PC-9 (cell line): ENCODE measurements at places on chromosomes 7 and 10.

DNA sequence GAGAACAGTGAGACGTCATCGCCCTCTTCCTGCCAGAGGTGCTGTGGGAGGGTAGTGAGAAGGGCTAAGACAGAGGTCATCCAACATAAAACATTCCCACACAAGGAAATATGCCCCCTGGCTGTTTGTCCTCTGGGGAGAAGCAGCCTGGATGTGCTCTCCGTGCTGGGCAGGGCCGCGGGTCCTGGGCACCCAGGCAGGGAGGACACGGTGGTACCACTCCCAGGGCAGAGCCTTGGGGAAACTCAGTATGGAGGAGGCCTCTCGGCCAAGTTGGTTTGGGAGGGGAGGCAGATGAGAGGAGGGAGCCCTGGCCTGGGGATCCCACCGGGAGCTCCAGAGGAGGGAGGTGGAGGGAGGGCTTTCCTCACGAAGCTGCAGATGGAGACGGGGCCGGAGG lies 129.4 kb downstream of the GLRX3 start:
- no peak for DNase-seq

- peak; percentile 37 for DNase-seq
Observed at GRCh38 chr7:93715234-93715633, 140.7 kb upstream of the CALCR start.

- DNase-seq = no peak
Observed at GRCh38 chr7:94492601-94493000, 17.0 kb upstream of the CASD1 start.

GRCh38 chr10:133143200-133143533 lies 16.9 kb upstream of the KNDC1 start:
- DNase-seq = no peak

GRCh38 chr7:1058821-1059199 lies 14.5 kb downstream of the GPR146 start:
- no peak for DNase-seq

- no peak for DNase-seq
Observed at GRCh38 chr7:106278695-106279094, 6.1 kb downstream of the NAMPT start.

DNA sequence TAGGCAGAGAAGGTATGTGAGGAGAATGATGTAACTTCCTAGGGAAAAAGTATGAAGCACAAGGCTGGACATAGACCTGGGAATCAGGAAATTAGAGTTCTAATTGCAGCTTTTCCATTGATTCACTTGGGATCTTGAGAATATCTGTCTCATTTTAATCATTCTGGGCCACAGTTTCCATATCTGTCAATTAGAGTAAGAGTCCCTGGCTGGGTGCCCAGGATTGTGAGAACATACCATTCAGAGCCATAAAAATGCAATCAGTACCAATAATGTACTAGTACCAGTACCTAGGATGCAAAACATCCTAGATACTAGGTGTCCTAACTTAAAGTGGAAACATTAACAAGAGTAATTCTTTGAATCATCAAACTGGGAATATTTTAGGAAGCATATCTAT lies 29.6 kb downstream of the CAV1 start:
- no peak for DNase-seq

DNA sequence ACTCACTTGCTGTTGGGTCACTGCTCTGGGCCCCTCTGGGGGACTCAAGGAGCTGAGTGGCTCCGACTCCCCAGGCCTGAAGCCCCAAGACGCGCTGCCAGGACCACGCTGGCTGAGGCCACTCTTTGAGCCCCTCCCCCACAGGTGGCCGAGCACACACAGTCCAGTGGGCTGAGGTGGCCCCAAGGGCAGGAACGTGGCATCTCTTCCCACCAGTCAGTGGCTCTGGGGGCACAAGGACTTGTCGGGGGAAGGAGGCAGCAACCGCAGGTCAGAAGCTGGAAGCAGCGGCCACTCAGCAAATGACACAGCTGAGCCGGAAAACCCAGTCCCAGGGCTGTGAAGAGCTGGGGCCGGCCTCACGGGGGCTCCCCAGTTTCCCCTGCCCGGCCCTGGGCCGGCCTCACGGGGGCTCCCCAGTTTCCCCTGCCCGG lies 24.1 kb downstream of the GRIFIN start:
- no peak for DNase-seq

- DNase-seq = no peak
Observed at GRCh38 chr7:155222573-155222972, 75.1 kb upstream of the INSIG1 start.

GRCh38 chr7:34341326-34341725 lies 316.7 kb upstream of the NPSR1 start:
- DNase-seq = no peak

GRCh38 chr7:16816824-16817223 lies 12.0 kb upstream of the AGR2 start:
- DNase-seq = no peak

DNA sequence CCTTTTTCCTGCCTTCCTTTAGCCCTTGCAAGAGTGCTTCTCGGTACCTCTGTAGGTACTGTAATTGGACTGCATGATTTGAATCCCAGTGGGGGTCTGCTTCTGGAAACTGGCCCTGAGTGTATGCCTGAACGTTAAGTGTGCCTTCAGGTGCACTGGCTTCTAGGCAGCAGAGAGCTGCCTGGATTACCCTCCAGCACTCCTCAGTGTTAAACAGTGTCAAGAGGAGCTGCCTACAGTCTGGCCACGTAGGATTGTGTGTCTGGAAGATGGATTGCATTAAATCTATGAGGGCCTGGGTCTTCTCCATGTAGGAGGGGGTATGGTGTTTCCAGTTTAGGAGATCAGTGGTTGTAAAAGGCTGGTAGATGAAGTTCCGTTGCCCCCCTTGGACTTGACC lies 103.7 kb downstream of the TRIM24 start:
- no peak for DNase-seq
